ENCODE measurements at places on chromosomes 12 and 14.

DNA sequence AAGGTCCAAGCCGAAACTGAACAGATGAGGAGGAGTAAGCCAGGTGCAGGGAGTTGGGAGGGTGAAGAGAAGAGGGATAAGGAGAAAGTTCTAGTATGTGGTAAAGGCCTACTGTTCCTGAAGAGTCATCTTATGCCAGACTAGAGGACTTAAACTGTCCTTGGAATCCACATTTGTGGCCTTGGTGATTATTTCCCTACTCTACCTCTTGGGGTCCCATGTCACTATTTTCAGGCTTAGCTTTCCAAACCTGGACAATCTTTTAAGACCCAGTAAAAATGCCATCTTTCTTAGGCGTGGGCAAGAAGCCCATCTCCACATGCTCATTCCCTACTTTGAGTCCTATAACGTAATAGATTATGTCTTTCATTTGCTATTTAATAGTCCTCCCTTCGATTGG is 40.1 kb upstream of the CRY1 start:
- no peak for DNase-seq

DNA sequence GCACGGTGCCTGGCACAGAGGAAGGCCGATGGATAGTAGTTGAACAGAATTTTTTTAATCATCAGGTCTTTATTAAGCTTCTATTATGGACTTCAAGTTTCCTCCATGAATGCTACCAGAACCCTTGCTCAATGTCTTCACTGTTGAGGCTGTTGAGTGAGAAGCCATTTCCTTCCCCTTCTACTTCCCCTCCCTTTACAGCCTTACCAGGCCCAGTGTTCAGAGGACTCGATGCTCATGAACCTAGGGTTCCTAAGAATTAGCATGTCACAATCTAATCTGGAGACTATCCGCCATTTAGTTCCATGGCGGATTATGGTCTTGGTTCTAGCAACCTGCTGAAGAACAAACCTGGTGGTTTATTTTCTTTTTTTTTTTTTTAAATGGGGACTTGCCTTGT is 17.7 kb downstream of the ETV6 start:
- DNase-seq, result no peak

DNA sequence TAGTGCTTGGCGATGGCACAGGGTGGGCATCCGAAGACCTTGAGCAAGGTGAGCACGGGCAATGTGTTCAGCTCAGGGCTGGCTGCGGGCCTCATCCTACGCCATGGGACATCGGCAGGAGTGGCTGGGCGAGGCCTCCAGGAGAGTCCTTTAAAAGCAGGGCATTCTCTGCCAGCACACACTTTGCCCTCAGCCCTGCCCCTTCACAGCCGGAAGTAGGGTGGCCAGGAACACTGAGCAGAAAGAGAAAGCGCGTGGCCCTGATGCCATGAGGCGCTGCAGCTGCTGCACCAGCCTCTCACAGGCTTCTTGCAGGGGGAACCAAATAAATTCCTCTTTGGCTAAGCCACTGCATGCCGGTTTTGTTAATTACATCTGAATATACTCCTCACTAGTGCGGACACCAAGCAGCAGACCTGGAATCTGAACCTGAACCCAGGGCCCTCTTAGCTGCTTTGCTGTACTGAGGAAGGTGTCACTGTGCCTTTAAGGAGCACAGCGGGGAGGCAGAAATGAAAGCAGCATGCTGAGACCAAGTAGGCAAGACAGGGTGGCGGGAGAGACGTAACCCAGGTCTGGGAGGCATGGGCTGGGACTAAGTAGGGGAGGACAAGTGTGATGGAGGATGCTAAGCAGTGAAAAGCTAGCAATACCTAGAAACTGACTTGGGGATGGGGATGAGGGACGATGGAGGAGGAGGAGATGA is 155.2 kb downstream of the TTC7B start:
- no peak for DNase-seq

GRCh38 chr14:95227279-95227860 is 70.0 kb upstream of the DICER1 start:
- peak; percentile 37 for DNase-seq

GRCh38 chr12:85568395-85569103 is 267.7 kb downstream of the RASSF9 start:
- no peak for DNase-seq

GRCh38 chr12:126772171-126772864 is 1494.7 kb upstream of the TMEM132C start:
- DNase-seq, result no peak

GRCh38 chr12:3319723-3320492 is 171.1 kb upstream of the PRMT8 start:
- DNase-seq, result no peak

- DNase-seq, result no peak
Observed at GRCh38 chr12:81596558-81596957, 162.6 kb downstream of the PPFIA2 start.

GRCh38 chr12:28936221-28936620 is 212.9 kb upstream of the FAR2 start:
- no peak for DNase-seq

- DNase-seq, result no peak
Observed at GRCh38 chr12:61362037-61362436, 898.2 kb upstream of the USP15 start.

DNA sequence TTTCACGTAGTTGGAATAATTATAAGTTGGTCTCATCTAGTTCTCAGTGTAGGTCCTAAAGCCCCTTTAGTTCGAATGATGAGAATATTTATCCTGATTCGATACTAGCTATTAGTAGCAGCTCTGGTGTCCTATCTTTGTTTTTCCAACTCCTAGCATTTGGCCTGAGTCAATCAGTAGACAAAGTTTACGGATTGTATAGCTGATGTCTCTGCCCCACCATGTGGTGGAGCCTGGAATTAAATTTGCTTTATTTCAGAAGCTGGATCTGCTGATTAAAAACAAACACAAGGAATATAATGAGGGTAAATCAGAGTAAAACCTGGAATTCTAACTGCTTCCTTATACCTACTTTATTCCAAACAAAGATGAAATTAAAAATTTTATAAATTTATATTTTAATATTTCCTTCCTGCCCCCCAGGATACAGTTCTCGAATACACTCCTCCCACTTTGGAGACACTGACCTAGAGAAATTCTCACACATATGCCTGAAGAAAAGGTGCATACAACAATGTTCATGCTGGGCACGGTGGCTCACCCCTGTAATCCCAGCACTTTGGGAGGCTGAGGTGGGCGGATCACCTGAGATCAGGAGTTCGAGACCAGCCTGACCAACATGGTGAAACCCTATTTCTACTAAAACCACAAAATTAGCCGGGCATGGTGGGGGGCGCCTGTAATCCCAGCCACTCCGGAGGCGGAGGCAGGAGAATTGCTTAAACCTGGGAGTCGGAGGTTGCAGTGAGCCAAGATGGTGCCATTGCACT is 7.6 kb upstream of the BRMS1L start:
- DNase-seq, result peak; percentile 57

- no peak for DNase-seq
Observed at GRCh38 chr14:28755884-28756268, 10.7 kb upstream of the FOXG1 start.

GRCh38 chr12:53516758-53517455 is 9.6 kb upstream of the NPFF start:
- DNase-seq, result no peak

GRCh38 chr14:50020184-50020583 is 96.2 kb downstream of the VCPKMT start:
- DNase-seq, result no peak

- peak; percentile 19 for DNase-seq
Observed at GRCh38 chr14:72451054-72451972, 442.6 kb downstream of the DPF3 start.

GRCh38 chr12:43789941-43790340 is 16.2 kb downstream of the TWF1 start:
- peak; percentile 20 for DNase-seq

GRCh38 chr14:44388306-44388705 is 118.8 kb downstream of the FSCB start:
- no peak for DNase-seq

GRCh38 chr12:12606781-12607589 is 4.7 kb upstream of the CREBL2 start:
- DNase-seq, result no peak

GRCh38 chr14:65954942-65955341 is 531.2 kb upstream of the CCDC196 start:
- DNase-seq, result no peak

- DNase-seq, result peak; percentile 28
Observed at GRCh38 chr12:104507672-104508071, 50.9 kb downstream of the CHST11 start.

GRCh38 chr14:59037086-59037485 is 151.4 kb upstream of the DAAM1 start:
- no peak for DNase-seq

DNA sequence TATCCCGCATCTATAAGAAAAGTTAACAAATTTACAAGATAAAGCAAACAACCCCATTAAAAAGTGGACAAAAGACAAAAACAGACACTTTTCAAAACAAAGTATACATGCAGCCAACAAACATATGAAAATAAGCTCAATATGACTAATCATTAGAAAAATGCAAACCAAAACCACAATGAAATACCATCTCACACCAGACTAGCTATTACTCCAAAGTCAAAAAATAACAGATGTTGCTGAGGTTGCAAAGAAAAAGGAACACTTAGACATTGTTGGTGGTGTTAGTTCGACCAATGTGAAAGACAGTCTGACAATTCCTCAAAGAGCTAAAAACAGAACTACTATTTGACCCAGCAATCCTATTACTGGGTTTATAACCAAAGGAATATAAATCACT is 968.6 kb upstream of the USP15 start:
- no peak for DNase-seq

DNA sequence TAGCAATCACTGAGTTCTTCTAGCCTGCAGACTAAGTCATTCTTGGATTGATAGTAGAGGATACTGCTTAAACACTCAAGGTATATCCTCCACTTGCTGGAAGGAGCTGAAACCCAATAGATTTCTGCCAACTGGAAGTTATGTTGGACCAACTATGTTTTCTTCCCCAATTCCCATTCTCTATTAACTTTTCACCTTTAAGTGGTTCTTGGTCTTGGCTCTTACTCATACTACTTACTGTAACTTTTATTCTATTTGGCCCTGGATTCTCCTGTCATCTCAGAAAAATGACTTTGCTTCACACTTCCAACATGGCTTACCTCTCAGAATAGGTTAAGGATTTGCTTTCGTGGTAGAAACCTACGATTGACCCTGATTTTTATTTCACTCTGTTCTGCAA is 244.9 kb downstream of the ADAMTS20 start:
- no peak for DNase-seq

DNA sequence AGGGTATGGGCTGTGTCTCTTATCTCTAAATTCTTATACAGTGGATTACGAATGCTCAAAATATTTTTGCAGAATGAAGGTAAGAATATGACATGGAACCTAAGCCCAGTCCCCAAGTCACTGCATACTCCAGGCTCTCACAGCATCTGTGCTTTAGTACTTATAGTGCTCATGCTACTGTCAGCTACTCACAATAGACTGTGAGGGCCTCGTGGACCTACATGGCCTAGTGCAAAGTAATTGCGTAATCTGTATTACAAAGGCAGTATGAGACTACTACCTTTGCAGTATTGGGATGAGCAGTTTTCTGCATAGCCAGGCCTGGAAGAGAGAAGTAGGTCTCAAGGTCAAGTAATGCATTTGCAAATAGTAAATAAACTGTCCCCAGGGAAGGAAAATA is 27.9 kb downstream of the VWF start:
- no peak for DNase-seq

Data from BE2C (cell line).